ENCODE measurements at places on chromosomes 2 and 18.

DNA sequence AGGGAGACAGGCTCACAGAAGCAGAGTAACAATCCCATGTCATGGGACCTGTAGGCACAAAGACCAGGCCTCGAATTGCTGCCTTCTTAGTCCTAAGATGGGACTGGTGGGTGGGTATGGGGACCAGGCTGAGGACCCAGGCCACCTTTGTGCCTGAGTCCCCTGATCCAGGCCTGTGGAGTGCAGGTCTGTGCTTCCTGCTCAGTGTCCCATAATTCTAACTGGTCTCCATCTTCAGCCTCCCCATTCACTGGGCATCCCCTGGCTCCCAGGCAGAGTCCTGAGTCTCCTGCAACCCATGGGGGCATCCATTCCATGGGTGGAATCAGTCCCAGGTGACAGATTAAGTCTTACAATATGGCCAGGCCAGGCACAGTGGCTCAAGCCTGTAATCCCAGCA, 83.9 kb downstream of the SMAD7 start:
- no peak for DNase-seq

GRCh38 chr2:39266139-39266805, 22.5 kb upstream of the CDKL4 start:
- no peak for DNase-seq

DNA sequence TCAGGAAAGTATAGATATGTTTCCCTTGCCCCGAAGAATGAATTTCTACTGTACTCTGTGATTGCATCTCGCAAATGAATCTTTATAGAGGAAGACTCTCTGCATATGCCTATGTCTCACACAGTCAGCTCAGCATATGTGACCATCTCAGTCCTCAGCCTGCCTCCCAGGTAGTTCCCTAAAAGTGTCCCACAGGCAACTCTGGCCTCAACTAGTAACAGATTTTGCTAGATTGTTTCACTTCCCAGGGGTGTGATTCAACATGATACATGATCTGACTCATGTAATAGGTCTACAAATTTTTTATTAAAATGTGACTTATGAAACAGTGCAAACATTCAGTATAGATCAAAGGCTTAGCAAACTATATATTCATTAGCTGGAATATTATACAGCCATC, 296.6 kb upstream of the CRIM1 start:
- no peak for DNase-seq

GRCh38 chr2:191045141-191045540, 31.2 kb upstream of the STAT1 start:
- DNase-seq, result no peak

DNA sequence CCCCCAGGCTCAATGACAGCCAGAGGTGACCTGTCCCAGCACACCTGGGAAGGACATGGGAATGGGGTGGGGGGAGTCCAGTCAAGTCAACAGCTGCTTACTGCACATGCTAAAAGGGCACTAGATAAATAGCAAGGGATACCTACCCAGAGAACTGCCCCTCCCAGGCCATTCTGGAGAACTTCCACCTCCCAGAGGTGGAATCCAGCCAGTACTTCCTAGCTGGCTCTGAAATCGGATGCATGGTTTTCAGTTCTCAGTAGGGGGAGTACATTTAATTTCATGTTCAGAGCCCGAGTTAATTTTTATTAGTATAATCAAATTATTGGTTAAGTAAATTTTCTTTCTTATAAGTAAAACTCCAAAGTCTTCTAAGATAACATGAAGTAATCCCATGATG, 28.9 kb upstream of the ITGA6 start:
- DNase-seq, result no peak

DNA sequence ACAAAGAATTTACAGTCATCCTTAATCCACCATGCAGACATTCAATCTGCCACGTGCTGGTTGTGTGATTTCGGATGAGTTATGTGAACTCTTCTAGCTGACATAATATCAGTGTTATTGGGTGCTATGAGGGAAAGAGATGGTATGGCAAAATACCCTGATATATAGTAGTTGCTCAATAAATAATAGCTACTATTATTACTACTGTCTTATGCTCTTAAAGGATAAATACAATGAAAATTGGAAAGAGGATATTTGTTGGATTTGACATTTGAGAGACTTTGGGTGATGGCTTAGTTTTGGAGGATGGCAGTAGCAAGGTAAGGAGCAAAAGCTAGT, 86.5 kb downstream of the MYO3B start:
- no peak for DNase-seq

DNA sequence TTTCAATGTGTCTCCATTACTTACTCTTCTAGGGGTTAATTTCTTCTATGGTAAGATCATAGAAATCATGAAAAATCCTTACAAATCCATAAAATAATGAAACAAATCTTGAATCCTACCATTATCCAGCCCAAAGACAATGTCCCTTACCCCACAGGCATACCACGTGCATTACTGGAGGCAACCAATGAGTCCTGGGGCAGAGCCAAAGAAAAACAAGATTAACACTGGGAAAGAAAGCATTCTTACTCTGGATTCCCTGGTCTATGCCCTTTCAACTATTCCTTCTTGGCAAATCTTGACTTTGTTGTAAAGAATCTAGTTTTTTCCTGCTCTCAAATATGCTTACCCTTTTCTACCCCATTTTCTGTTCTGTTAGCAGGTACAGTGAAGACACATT, 3.1 kb upstream of the GALNT1 start:
- DNase-seq, result no peak

GRCh38 chr18:58429442-58429841, 199.4 kb downstream of the ALPK2 start:
- no peak for DNase-seq

DNA sequence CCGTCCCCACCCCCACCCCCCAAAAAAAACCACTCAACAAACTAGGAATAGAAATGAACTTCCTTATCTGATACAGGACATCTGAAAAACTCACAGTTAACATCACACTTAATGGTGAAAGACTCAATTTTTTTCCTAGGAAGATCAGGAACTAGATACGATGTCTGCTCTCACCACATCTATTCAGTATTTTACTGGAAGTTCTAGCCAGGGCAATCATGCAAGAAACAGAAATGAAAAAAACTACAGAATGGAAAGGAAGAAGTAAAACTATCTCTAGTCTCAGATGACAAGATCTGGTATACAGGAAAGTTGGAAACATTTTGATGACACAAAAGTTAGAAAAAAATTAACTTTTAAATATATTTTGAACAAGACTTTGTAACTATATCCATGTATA, 114.4 kb upstream of the FZD5 start:
- DNase-seq, result no peak

- no peak for DNase-seq
Measured at GRCh38 chr2:211329882-211330281, 773.5 kb downstream of the CPS1 start.

DNA sequence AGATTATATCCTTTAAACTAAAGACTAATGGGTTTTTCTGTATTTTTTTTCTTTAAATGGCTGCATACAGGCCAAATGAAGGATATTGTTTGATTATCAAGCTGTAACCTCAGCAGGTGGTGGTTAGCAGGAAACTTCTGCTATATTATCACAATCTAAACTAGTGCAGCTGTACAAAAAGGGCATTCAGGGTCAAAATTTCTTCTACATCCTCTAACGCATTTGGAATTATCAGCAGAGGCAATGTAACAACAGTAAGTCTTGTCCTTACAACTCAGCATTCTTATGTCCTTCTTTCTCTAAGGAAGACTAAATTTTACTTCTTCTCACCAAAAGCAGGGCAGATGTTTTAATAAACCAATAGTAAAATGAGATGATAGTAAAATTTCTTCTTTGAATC, 135.8 kb upstream of the FN1 start:
- no peak for DNase-seq

GRCh38 chr2:46034535-46034934, 262.7 kb upstream of the EPAS1 start:
- DNase-seq, result no peak

DNA sequence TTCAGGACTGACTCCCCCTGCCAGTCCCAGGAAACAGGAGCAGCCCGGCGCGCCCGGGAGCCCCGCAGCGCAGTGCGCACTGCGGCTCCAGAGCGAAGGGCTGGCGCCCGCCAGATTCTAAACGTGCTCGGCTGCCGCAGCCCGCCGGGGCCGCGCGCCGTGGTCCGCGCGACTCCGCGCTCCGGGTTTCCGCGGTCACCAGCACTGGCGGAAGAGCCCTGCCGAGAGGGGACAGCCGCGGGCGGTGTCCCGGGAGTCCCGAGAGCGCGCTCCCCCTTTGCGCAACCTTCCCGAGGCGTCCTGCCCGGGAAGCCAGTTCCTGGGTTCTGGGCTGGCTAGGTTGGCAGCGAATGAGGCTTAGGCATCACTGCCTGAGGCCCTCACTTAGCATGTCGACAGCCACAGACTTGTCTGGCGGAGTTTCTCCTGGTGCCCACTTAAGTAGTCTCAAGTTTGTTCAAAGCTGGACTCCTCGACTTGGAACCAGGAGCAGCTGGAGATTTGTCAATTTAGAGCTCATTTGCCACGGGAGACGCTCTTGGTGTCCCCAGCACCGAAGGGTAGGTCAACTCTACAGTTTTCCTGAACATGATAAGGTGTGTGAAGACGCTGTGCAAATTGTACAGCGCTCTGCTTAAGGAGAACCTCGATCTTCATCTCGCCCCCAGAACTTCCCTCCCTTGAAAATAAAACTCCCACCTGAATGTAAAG, 1.5 kb upstream of the VSNL1 start:
- DNase-seq, result peak; percentile 40

DNA sequence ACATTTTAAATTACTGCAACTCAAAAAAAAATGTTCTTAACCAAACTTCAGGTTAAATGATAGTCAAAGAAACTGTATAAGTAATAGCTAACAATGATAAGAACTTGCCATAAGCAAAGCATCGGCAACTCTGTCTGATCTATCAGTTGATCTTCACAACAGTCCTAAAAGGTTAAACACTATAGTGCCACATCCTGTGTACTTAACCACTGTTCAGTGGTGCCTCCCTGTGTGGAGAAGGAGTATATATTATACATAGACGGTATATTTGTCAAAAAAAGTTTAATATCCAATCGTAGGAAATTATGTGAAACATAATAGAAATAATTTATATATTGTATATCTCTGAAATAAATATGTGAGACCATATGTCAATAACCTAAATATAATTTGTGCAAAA, 13.0 kb downstream of the DTNA start:
- no peak for DNase-seq

- no peak for DNase-seq
Measured at GRCh38 chr2:172763079-172763478, 27.4 kb downstream of the RAPGEF4 start.

DNA sequence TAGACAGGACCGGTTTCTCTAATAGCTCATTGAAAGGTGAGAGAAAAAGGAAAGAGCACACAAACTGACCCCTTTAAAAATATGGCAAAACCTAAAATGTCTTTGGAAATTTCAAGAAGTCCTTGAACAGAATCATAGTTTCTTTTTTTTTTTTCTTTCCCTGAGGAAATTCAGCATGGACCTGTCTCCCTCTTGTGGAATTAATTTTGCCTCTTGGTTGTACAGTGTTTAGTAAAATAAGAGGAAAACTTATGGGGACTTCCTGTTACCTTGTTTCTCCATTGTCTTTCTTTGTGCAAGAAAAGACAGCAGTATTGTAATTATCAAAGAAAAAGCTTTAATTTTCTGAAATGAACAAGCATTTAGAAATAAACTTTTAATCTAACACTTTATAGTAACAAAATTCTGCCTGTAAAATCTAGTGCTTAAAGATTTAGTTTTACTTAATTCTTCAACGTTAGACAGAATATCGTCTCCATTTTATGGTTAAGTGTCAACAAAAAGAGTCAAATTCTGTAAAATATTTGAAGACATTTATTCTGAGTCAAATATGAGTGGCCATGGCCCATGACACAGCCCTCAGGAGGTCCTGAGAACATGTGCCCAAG, 176.3 kb upstream of the NABP1 start:
- DNase-seq, result no peak

DNA sequence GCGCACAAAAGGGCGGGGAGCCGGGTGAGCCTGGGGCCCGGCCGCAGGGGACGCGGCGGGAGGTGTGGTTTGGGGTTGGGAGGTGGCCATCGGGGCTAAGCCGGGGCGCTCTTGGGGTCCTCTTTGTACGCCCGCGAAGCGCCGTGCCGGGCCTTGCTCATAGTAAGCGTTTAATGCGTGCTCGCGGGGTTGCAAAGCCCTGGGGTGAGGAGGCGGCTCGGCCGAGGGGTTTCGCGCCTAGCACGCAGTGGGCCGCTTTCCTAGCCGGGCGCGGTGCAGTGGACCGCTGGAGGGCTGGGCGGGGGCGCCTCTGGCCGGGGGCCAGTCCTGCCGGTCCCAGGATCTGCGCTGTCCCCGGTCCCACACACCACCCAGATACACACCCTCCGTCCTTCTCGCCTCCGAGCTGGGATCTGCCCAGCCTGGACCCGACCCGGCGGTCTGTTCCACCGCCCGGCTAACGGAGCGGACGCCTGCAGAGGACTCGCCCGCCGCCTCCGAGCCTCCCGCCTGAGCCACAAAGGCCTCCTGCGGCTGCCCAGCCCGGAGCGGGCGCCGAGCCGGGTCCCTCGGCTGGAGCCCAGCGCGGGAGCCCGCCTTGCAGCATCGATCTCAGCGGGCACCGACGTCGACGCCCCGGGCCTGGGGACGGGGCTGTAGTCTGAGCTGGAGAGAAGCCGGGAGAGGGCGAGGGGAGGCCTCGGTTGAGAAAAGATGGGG, 564 bp downstream of the DPYSL5 start:
- DNase-seq, result peak; percentile 54

- no peak for DNase-seq
Measured at GRCh38 chr2:40371525-40372282, 80.2 kb downstream of the SLC8A1 start.

GRCh38 chr2:216562696-216563435, 64.2 kb downstream of the RPL37A start:
- DNase-seq, result no peak

- DNase-seq, result no peak
Measured at GRCh38 chr2:179974761-179975160, 32.3 kb downstream of the CWC22 start.

- no peak for DNase-seq
Measured at GRCh38 chr18:12921178-12921577, 26.6 kb upstream of the SEH1L start.

DNA sequence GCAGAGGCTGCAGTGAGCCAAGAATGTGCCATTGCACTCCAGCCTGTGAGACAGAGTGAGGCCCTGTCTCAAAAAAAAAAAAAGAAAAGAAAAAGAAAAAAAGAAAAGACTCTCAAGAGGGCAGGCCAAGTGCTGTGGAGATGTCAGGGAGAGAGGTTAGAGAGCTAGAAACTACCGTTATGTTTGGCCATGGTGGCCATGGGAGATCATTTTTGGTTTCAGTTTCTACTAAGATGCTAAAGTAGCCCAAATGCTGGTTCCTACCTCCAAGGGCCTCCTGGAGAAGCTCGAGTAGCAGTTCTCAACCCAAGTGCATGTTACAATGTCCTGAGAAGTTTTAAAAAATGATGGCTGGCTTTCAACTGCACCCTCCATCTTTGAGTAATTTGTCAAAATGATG, 47.4 kb upstream of the TCF4 start:
- DNase-seq, result no peak

GRCh38 chr18:10523544-10523943, 2.3 kb upstream of the NAPG start:
- DNase-seq, result no peak

DNA sequence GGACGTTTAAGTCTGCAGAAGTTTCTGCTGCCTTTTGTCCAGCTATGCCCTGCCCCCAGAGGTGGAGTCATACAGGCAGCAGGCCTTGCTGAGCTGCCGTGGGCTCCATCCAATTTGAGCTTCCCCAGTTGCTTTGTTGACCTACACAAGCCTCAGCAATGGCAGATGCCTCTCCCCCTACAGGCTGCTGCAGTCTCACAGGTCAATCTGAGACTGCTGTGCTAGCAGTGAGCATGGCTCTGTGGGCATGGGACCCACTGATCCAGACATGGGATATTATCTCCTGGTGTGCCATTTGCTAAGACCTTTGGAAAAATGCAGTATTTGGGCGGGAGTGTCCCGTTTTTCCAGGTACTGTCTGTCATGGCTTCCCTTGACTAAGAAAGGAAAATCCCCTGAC, 726.0 kb downstream of the ERBB4 start:
- no peak for DNase-seq
